ENCODE measurements at places on chromosomes 6 and 20. TPM values are rescaled to one million over a fixed set of nuclear protein-coding genes. Genes with fewer than 3 reads are reported as not detected.

DNA sequence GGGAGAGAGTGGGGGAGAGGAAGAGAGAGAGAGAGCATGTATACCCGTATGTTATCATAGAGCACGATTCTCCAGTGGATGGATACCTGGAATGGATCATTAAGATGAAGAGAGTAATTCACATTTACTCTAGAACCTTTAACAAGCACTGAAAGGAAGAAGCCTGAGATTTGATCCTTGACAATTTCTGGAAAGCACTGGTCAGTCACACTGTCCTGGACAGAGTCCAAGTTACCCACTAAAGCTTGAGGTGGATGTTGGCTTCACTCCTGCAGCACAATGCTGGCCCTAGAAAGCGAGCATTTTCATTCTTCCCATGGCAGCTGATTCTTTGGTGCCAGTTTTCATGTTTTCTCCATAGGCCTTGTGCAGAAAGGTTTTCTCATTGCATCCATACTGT is 25.6 kb downstream of the NFYA start:
- H3K27me3 ChIP-seq = no peaks in the 10 kb centered on the region
- no peak for DNase-seq
- peak overlapping the region; percentile 79 for H3K27ac ChIP-seq
- H3K4me3 ChIP-seq = peak overlapping the region; percentile 16
- H3K4me1 ChIP-seq = peaks cover 36% of the 10 kb centered on the region

DNA sequence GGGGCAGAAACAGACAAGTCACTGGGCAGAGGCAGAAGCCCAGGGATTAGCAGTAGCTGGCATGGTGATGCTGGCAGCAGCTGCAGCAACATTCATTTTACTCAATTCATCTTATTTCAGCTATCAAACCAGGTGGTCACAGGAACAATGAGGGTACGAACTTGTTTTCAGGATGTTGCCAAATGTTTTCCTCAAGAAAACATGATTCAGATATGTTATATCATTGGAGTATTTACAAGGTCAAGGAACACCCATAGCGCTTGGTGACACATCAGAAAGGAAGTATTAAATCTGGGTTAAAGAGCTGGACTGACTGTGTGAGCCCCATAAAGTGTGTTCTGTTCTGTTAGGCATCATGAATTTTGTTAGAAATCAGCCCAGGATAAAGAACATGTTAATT is 456.9 kb upstream of the ID4 start:
- H3K36me3 ChIP-seq = no peaks in the 10 kb centered on the region
- H3K27me3 ChIP-seq = no peaks in the 10 kb centered on the region
- peak overlapping the region; percentile 18 for H3K4me3 ChIP-seq
- peaks cover 9% of the 10 kb centered on the region for H3K4me1 ChIP-seq
- no peak overlapping the region for H3K27ac ChIP-seq

- DNase-seq = no peak
- H3K27ac ChIP-seq = no peak overlapping the region
- peaks cover 5% of the 10 kb centered on the region for H3K4me1 ChIP-seq
- H3K36me3 ChIP-seq = no peaks in the 10 kb centered on the region
Observed at GRCh38 chr20:60297649-60298048, 339.4 kb downstream of the CDH26 start.

DNA sequence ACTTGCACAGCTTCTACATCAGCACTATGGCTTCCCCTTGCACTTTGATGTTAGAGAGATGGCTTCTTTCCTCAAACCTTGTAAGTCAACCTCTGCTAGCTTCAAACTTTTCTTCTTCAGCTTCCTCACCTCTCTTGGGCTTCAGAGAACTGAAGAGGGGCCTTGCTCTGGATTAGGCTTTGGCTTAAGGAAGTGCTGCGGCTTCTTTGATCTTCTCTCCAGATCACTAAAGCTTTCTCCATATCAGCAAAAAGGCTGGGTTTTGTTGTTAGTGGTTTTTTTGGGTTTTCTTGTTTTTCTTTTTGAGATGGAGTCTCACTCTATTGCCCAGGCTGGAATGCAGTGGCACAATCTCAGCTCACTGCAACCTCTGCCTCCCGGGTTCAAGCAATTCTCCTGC is 24.0 kb downstream of the CDK5RAP1 start:
- DNase-seq = no peak
- H3K4me3 ChIP-seq = no peak overlapping the region
- peaks cover 2% of the 10 kb centered on the region for H3K27me3 ChIP-seq
- H3K4me1 ChIP-seq = peaks cover 21% of the 10 kb centered on the region
- H3K27ac ChIP-seq = no peak overlapping the region

GRCh38 chr6:117956386-117956785 is 49.3 kb downstream of the SLC35F1 start:
- H3K4me3 ChIP-seq = no peak overlapping the region
- no peaks in the 10 kb centered on the region for H3K36me3 ChIP-seq
- H3K27ac ChIP-seq = no peak overlapping the region
- H3K4me1 ChIP-seq = no peaks in the 10 kb centered on the region
- DNase-seq = no peak

- H3K4me3 ChIP-seq = no peak overlapping the region
- no peaks in the 10 kb centered on the region for H3K36me3 ChIP-seq
- no peaks in the 10 kb centered on the region for H3K27me3 ChIP-seq
Observed at GRCh38 chr6:114106020-114106419, 135.1 kb upstream of the HDAC2 start.

DNA sequence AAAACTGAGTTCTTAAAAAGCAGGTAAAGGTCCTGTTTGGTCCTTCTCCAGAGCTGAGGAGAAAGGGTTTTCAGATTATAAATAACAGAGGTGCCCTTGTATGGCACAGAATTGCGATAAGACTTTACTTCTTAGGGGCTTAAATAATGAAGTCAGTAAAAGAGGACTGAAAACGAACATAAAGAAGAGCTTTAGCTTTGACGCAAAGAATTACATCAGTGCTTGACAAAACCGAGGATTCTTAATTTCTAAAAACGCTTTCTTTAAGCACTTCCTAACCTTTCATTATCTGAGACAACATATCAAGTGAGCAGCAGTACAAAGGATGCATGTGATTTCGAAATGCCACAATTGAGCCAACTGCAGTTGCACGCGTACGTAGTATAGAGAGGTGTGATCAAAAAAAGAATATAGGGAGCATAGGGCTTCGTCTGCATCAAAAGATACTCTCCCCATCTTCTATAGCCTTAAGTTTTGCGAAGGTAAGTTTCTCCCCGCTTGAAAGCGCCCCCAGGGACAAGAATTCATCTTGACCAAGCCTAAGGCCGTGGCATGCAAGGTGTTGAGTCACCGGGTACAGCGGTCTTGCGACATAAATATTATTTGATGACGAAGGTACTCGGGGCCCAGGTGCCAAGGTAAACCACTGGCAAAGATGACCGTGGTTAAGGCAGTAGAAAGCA is 778 bp upstream of the LOC128125822 start:
- DNase-seq = peak; percentile 57
- peak overlapping the region; percentile 87 for H3K4me3 ChIP-seq
- peaks cover 36% of the 10 kb centered on the region for H3K4me1 ChIP-seq
- peaks cover 20% of the 10 kb centered on the region for H3K36me3 ChIP-seq
- H3K27ac ChIP-seq = peak overlapping the region; percentile 92

DNA sequence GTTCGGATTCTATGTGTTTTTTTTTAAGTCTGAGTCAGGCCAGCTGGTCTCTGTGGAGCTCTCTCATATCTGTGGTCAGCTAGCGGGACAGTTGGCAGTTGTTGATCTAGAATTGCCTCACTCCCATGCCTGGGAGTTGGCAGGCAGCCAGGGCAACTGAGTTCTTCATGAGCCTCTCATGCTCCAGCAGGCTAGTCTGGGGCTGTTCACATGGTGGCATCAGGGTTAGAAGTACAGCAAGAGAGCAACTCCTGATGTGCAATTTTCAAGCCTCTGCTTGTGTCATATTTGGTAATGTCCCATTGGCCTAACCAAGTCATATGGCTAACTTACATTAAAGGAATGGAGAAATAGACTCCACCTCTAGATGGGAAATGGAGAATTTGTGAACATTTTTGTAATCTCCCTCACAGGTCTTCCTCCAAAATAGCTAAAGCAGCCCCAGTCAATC is 6.7 kb upstream of the IFT52 start:
- H3K27ac ChIP-seq = peak overlapping the region; percentile 46
- peaks cover 10% of the 10 kb centered on the region for H3K27me3 ChIP-seq
- H3K4me3 ChIP-seq = no peak overlapping the region
- H3K4me1 ChIP-seq = peaks cover 22% of the 10 kb centered on the region
- DNase-seq = peak; percentile 86

GRCh38 chr6:34021554-34022190 is 124.2 kb downstream of the GRM4 start:
- no peak overlapping the region for H3K27ac ChIP-seq
- H3K27me3 ChIP-seq = peaks cover 35% of the 10 kb centered on the region
- H3K4me1 ChIP-seq = no peaks in the 10 kb centered on the region
- no peak for DNase-seq

DNA sequence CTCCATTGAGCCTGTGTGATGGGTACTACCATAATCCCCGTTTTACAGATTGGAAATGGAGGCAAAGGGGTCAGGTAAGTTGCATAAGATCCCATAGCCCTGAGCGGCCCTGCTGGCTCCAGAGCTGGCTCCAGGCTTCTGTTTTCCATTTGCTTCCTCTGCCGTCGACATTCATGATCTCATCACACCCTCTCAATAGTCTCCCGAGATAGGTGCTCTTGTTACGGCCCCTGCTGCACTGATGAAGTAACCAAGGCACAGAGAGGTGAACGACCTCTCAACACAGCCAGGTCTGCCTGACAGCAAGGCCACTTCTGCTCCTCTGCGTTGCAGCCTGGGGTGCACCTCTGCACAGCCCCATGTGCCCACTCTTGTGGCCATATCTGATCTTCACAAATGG is 16.9 kb downstream of the CDH22 start:
- H3K4me3 ChIP-seq = no peak overlapping the region
- H3K27me3 ChIP-seq = peaks cover 25% of the 10 kb centered on the region
- H3K36me3 ChIP-seq = no peaks in the 10 kb centered on the region
- H3K4me1 ChIP-seq = no peaks in the 10 kb centered on the region
- DNase-seq = no peak

DNA sequence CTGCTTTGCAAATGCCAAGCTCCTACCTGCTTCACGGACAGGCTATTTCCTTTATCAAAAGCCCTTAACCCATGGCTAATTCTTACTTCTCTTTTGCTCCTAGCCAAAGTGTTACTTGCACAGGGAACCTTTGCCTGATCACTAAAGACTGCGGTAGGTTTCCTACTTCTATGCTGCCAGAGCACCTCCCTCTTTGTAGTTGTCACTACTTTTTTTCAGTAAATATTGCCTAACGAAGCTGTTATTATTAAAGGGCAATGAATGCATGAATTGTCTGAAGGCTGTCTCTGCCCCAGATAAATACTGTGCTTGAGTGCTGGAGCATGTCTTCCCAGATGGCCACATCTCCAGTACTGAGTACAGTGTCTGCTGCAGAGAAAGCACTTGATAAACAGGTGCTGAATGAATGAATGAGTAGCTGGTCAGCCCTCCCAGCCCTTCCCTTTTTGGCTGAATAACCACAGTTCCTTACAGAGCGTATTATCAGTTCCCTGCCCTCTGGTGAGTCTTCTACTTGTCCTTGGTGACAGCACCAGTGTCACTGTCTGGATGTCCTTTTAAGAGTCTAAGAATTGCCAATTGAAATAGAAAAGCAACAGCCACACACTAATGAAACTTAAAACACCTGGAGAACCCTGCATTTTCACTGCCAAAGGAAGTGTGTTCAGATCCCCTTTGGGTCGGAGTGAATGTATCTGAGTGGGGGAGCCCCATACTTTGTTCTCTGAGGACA is 73.6 kb upstream of the TRAF3IP2 start:
- H3K4me3 ChIP-seq = no peak overlapping the region
- H3K36me3 ChIP-seq = peaks cover 36% of the 10 kb centered on the region
- H3K27me3 ChIP-seq = no peaks in the 10 kb centered on the region
- DNase-seq = no peak
- H3K4me1 ChIP-seq = peaks cover 16% of the 10 kb centered on the region

CD24 gene
- 0.34 TPM for total RNA-seq

SYCP2 gene
- total RNA-seq = 1.1 TPM

UCKL1 gene
- 19.8 TPM for total RNA-seq

TRMT6 gene
- total RNA-seq = 15.8 TPM

TRIM40 gene
- not detected for total RNA-seq

ZNF318 gene
- 11.4 TPM for total RNA-seq

DDX43 gene
- total RNA-seq = not detected

SMOC2 gene
- not detected for total RNA-seq

SLC17A3 gene
- not detected for total RNA-seq
